ENCODE measurements at places on chromosomes 6 and 20.

DNA sequence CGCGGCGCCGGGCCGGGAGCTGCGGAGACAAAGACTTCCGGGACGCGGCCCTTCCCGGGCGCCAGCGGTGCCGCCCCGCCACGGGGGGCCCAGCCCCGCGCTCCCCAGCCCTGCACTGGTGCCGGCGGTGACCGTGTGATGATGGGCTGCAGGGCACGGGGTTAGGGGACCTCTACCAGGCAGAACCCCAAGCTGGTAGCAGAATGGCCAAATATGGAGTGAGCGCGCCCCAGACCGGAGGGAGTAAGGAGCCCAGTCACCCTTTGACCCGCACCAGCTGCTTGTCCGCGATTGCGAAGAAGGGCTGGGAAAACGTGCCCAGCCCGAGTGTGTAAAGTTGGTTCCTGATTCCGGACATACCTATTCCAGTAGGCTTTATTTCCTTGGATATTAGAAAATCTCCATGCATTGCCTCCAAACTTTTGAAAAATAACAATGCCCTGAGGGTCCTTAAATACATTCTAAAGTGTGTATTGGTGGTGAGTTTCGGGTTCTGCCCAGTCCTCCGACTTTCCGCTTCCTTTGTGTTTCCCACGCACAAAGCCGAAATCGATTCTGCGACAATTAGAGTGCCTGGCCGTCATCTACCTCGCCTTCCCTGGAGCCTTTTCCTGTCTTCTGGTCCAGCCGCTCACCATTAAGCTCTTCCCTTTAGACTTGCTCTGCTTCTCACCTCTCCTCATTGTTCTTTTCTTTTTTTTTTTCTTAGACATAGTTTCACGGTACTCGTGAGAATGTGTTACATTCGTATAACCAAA, 1.1 kb downstream of the ABRACL start:
- peak; percentile 58 for DNase-seq

- DNase-seq: peak; percentile 8
Observed at GRCh38 chr6:18053555-18054445, 66.4 kb upstream of the KIF13A start.

GRCh38 chr6:139409026-139409425, 34.6 kb upstream of the CITED2 start:
- DNase-seq: peak; percentile 97

- DNase-seq: no peak
Observed at GRCh38 chr6:168149015-168149414, 70.0 kb upstream of the FRMD1 start.

- DNase-seq: no peak
Observed at GRCh38 chr20:52446421-52447224, 255.0 kb upstream of the ZFP64 start.

DNA sequence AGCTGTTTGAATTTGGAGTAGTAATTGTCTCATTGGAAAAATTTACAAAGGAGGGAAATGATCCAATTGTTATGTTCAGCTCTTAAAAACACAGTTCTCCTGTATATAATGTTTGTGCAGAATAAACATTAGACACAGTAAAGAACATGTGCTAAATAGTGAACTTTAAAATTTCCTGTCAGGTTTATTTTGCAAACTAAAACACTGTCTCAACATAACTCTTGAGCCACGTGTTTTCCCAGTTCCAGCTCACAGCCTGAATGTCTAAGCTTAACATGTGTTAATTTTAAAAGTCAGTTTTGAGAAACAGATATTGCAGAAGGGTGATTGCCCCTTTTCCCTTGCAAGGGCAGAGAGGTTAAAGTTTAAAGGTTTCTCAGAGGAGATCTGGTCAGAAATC, 20.6 kb downstream of the EPHA7 start:
- no peak for DNase-seq

GRCh38 chr20:10179574-10180298, 38.9 kb upstream of the SNAP25 start:
- no peak for DNase-seq

DNA sequence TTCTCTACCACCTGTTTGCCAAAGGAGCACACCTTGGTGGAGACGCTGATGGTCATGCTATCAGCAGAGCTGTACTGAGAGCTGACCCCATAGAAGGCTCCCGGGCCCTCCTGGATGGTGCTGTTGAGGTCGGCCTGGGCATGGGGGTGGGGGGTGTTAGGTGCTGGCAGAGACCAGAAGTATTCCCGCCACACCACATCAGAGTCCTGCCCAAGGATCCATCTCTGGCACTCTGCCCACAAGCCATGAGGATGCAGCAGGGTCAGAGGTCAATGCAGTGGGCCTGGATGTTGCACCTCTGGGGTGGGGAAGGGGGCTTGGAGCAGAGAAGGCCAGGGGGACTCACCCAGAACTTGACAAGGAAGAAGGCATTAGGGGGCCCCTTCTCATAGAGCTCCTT, 7.4 kb downstream of the RPL10A start:
- no peak for DNase-seq

GRCh38 chr6:155380666-155381332, 66.5 kb upstream of the TFB1M start:
- DNase-seq: no peak

DNA sequence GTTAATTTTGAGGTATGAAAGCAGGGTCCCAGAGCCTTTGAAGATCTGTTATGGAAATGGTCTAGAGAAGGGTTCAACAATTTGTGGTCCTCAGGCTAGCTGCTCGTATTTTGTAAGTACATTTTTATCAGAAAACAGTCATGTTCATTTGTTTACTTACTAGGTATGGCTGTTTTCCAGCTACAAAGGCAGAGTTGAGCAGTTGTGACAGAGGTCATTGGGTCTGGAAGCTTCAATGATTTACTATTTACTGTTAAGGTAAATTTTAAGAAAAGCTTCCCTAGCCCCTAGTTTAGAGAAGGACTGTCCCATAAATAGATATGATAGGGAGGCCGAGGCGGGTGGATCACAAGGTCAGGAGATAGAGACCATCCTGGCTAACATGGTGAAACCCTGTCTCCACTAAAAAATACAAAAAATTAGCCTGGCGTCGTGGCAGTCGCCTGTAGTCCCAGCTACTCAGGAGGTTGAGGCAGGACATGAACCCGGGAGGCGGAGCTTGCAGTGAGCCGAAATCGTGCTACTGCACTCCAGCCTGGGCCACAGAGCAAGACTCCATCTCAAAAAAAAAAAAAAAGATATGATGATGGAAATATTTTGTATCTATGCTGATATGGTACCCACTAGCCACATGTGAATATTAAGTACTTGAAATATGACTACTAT, 538.4 kb upstream of the CITED2 start:
- DNase-seq: no peak
